ENCODE measurements at places on chromosomes 11 and 22.

- no peak for DNase-seq
Measured at GRCh38 chr11:35968386-35969088, 24.7 kb downstream of the LDLRAD3 start.

- DNase-seq, result no peak
Measured at GRCh38 chr22:26986884-26987283, 329.5 kb downstream of the MIAT start.

- no peak for DNase-seq
Measured at GRCh38 chr11:85822814-85823213, 11.9 kb upstream of the SYTL2 start.

- no peak for DNase-seq
Measured at GRCh38 chr22:22069450-22070370, 87.1 kb upstream of the TOP3B start.

GRCh38 chr11:116386118-116386699 is 386.6 kb downstream of the BUD13 start:
- DNase-seq, result no peak

GRCh38 chr11:108111126-108111525 is 10.2 kb upstream of the ACAT1 start:
- no peak for DNase-seq
